ENCODE measurements at places on chromosomes 4 and X. TPM values are rescaled to one million over a fixed set of nuclear protein-coding genes. Genes with fewer than 3 reads are reported as not detected.

GRCh38 chr4:105633241-105633640, 75.2 kb downstream of the INTS12 start:
- H3K36me3 ChIP-seq = no peaks in the 10 kb centered on the region
- H3K4me1 ChIP-seq = no peaks in the 10 kb centered on the region
- H3K27me3 ChIP-seq = peaks cover 8% of the 10 kb centered on the region
- H3K4me3 ChIP-seq = no peak overlapping the region
- no peak overlapping the region for H3K27ac ChIP-seq

- no peaks in the 10 kb centered on the region for H3K4me1 ChIP-seq
- DNase-seq = no peak
- no peaks in the 10 kb centered on the region for H3K36me3 ChIP-seq
- no peaks in the 10 kb centered on the region for H3K27me3 ChIP-seq
- H3K27ac ChIP-seq = no peak overlapping the region
- no peak overlapping the region for H3K4me3 ChIP-seq
These were observed 703.0 kb downstream of the PCDH18 start for GRCh38 chr4:136829280-136829679.

The SOWAHD gene
- 0.59 TPM for total RNA-seq

The CLDN2 gene
- not detected for total RNA-seq

The ZAR1 gene
- not detected for total RNA-seq

GRCh38 chr4:75834772-75835154, 67.5 kb downstream of the PPEF2 start:
- no peak overlapping the region for H3K27ac ChIP-seq
- peaks cover 5% of the 10 kb centered on the region for H3K27me3 ChIP-seq
- no peaks in the 10 kb centered on the region for H3K36me3 ChIP-seq
- no peak overlapping the region for H3K4me3 ChIP-seq
- DNase-seq = no peak

The TRMT44 gene
- 25.6 TPM for total RNA-seq

GRCh38 chr4:25937801-25938200, 23.8 kb downstream of the SMIM20 start:
- H3K4me3 ChIP-seq = peak overlapping the region; percentile 0
- DNase-seq = no peak
- H3K27ac ChIP-seq = peak overlapping the region; percentile 96
- H3K4me1 ChIP-seq = peaks cover 34% of the 10 kb centered on the region
- H3K36me3 ChIP-seq = peaks cover 15% of the 10 kb centered on the region

DNA sequence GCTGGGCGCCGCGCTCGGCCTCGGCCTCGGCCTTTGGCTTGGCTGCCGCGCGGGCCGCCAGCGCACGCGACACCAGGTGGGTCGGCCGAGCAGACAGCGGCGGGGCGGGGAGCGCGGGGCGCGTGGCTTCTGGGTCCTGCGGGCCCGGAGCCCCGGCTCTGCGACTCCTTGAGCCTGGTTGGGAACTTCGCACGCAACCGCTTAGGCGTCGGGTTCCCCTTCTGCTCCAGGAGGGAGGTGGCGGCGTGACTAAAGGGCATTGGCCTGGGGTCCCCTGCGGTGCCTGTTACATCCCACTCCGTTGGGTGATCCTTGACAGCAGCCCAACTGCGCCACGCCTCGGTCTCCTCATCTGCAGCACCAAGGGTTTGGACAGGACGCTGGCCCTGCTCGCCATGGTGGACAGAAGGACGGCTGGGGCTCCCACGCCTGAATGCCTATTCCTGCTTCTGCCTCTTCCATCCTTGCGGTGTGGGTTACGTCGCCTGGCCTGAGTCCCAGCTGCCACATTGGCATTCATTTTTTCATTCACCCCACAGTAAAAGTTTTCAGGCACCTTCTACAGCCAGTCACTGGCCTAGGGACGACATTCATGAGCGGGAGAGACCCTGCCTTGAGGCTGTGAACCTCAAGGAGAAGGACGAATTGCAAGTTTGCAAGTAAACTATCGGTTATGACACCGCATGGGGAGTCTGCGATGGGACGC, 631 bp downstream of the EVC start:
- no peaks in the 10 kb centered on the region for H3K36me3 ChIP-seq
- no peak overlapping the region for H3K27ac ChIP-seq
- H3K27me3 ChIP-seq = peaks cover 48% of the 10 kb centered on the region
- DNase-seq = no peak
- peaks cover 2% of the 10 kb centered on the region for H3K4me1 ChIP-seq

GRCh38 chr4:1419708-1420107, 13.5 kb upstream of the NKX1-1 start:
- DNase-seq = no peak
- no peak overlapping the region for H3K27ac ChIP-seq
- no peaks in the 10 kb centered on the region for H3K4me1 ChIP-seq
- no peak overlapping the region for H3K4me3 ChIP-seq

DNA sequence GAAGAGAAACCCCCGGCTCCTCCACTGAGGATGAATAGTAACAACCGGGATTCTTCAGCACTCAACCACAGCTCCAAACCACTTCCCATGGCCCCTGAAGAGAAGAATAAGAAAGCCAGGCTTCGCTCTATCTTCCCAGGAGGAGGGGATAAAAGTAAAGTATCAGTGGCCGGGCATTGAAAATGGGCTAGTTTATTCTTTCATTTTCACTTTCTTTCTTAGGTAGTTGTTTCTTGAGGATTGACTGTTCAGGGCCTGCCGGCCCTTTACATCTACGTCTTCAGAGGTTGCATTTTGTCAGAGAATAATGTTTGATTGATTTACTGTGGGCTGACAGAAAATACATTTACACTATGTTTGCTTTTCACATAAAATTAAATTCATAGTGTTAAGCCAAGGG, 27.1 kb downstream of the PAK3 start:
- no peaks in the 10 kb centered on the region for H3K36me3 ChIP-seq
- H3K4me1 ChIP-seq = peaks cover 26% of the 10 kb centered on the region
- H3K27me3 ChIP-seq = no peaks in the 10 kb centered on the region
- DNase-seq = no peak
- peak overlapping the region; percentile 89 for H3K27ac ChIP-seq

The PRRG3 gene
- not detected for total RNA-seq

DNA sequence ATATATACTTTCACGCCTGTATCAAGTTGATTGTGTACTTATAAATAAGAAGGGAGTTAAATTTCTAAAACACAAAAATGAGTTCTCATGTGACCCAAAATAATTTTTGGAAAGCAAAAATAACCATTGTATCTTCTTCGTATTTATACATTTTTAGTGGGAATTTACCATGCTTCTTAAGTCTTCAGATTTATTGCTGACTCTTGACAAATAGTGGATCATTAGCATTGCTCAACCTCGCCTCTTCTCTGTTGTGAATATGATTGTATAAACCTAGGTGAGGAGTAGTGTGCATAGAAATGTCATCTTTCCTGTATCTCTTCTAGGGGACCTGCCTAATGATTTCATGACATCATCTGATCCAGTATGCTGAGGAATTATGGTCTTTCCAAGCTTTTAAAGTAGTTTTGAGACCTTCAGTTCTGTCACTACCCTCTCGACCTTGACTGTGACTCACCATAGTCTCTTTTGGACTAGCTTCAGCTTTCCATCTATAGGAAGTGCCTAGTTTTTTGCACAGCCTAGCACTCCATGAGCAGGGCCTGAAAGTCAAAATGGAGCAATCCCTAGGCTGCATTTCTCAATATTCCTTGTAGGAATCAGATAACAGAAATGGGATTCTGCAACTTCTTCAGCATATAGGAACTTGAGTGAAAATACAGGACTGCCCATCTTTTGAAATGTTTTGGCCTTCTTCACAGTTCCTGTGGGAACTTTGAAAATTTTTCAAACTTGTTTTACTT, 157.6 kb downstream of the ARX start:
- H3K4me1 ChIP-seq = no peaks in the 10 kb centered on the region
- no peaks in the 10 kb centered on the region for H3K27me3 ChIP-seq
- DNase-seq = no peak
- H3K4me3 ChIP-seq = no peak overlapping the region
- peaks cover 21% of the 10 kb centered on the region for H3K36me3 ChIP-seq
- H3K27ac ChIP-seq = no peak overlapping the region

The VSIG1 gene
- 0.34 TPM for total RNA-seq

The TMSB15B gene
- 7.7 TPM for total RNA-seq

The TLR1 gene
- 0.67 TPM for total RNA-seq

DNA sequence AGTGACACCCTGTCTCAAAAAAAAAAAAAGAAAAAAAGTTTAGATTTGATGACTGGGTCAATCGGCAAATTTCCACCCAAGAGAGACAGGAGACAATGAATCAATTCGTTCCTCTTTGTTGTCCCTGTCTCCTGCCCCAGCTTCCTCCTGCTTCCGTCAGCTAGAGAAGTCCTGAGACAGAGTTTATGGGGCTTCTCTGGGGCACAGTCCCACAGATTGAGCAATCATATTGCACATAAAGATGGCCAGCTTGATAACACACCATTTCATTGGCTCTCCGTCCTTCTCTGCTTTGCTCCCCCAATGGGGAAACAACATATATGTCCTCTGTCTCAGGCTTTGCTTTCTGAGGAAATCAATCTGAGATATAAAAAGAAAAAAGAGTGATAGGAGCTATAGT, 78.4 kb upstream of the FUNDC1 start:
- H3K4me3 ChIP-seq = no peak overlapping the region
- H3K36me3 ChIP-seq = no peaks in the 10 kb centered on the region
- no peak overlapping the region for H3K27ac ChIP-seq
- no peaks in the 10 kb centered on the region for H3K4me1 ChIP-seq
- no peak for DNase-seq

The NAP1L2 gene
- total RNA-seq = 2.1 TPM

The VEGFC gene
- 0.11 TPM for total RNA-seq

DNA sequence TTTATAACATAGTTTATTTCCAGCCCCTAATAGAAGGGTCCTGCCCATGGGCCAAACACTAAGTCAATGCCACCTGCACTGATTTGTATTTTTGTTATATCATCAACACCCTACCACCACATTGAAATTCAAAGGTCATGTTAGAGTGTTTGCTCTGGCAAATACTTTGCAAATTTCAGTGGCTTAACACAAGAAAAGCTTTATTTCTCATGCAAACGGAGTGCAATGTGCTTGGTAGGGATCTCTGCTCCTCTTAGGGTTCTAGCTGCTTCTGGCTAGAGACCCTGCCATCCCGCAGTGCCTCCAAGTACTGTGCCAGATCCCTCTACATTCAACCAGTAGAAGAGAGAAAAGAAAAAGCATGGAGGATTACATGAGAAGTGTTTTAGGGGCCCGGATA, 230.8 kb upstream of the TET2 start:
- no peak for DNase-seq
- H3K4me3 ChIP-seq = no peak overlapping the region
- no peaks in the 10 kb centered on the region for H3K36me3 ChIP-seq
- no peaks in the 10 kb centered on the region for H3K4me1 ChIP-seq
- no peak overlapping the region for H3K27ac ChIP-seq

GRCh38 chr4:26826721-26827120, 33.9 kb upstream of the STIM2 start:
- no peak overlapping the region for H3K27ac ChIP-seq
- DNase-seq = no peak
- no peak overlapping the region for H3K4me3 ChIP-seq

DNA sequence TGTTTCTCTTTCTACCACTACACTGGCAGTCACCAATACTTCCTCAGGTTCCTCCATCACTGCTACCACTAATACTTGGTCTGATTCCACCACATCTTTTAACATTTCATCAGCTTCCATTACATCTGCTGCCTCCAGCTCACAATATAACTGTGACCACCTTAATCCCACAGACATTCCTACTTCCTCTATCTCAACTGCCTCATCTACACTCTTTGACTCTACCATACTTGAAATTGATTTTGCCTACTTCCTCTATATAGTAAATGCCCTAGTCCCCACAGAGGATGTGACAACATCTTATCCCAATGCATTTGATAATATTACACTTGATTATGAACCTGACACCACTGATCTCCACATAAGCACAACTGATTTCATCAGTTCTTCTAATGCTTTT, 29.0 kb downstream of the OPRPN start:
- no peak overlapping the region for H3K27ac ChIP-seq
- no peak overlapping the region for H3K4me3 ChIP-seq
- no peak for DNase-seq
- H3K4me1 ChIP-seq = no peaks in the 10 kb centered on the region
- H3K36me3 ChIP-seq = no peaks in the 10 kb centered on the region

GRCh38 chr4:47340914-47341313, 122.6 kb downstream of the COMMD8 start:
- no peaks in the 10 kb centered on the region for H3K36me3 ChIP-seq
- no peak overlapping the region for H3K27ac ChIP-seq
- DNase-seq = no peak
- H3K4me1 ChIP-seq = no peaks in the 10 kb centered on the region
- H3K27me3 ChIP-seq = no peaks in the 10 kb centered on the region

The PCSK1N gene
- total RNA-seq = 0.23 TPM

DNA sequence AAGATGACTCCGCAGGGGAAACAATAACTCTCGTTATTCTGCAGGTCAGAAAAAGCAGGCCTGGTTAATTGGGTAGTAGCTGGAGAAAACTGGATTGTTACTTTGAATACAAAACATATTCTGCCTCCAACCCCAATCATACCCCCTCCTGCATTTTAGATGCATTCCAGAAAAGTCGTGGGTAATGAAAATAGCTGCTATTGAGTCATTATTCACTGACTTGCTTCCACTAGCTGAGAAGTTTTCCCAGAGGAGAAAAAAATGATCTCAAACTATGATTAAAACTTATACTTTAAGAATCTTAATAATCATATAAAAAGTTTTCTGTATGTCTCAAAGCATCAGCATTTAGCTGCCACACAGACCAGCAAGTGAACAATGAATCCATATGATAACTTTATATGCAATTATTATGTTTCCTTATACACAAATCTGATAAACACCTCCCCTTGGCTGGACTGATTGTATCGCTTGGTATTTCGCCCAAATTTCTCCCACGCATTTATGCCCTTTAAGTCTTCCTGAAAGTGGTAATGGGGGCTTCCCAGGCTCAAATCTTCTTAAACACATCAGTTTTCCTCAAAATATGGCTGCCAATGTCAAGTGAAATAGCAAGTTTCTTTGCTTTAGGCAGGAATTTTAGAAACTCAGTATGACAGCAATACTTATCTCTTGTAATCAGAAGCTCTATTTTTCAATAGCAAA, 181.0 kb downstream of the LDB2 start:
- no peak overlapping the region for H3K4me3 ChIP-seq
- no peaks in the 10 kb centered on the region for H3K27me3 ChIP-seq
- peaks cover 3% of the 10 kb centered on the region for H3K4me1 ChIP-seq
- H3K36me3 ChIP-seq = no peaks in the 10 kb centered on the region
- H3K27ac ChIP-seq = no peak overlapping the region

DNA sequence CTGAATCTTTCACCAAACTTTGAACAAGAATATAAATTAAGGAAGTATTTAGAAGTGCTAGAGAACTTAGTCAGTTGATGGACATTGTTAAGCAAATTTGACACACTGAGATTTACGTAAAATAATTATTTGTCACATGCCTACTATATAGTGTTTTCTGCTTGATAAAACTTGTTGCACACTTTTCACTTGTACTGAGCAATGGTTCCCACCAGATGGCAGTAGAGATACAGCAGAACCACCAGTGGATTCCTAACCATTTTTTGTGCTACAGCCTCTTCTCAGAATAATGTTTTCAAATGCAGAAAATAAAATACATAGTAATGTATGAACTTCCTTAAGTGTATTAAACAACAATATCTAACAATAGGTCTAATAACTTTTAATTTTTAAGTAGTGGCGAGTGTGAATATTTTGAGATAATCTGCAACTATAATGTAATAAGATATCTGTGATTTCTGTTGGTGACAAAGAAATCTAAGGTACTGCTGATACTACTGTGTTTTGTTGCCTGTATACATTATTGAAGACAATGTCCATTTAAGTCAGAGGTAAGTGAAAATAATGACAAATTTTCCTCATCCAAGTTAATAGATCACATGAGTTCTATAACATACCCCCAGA, 81.2 kb downstream of the APOOL start:
- H3K4me1 ChIP-seq = peaks cover 5% of the 10 kb centered on the region
- peaks cover 19% of the 10 kb centered on the region for H3K36me3 ChIP-seq
- DNase-seq = no peak
- H3K27ac ChIP-seq = no peak overlapping the region

The LUZP4 gene
- not detected for total RNA-seq
